ENCODE measurements at places on chromosomes 7 and 10. TPM values are rescaled to one million over a fixed set of nuclear protein-coding genes. Genes with fewer than 3 reads are reported as not detected.
A peak's percentile ranks its signal among the peaks of the same experiment; 100 is the strongest.

The GBX1 gene
- total RNA-seq: 2.4 TPM

The ADCY1 gene
- 13.7 TPM for total RNA-seq

The CNPY4 gene
- total RNA-seq: 27.9 TPM

The EPHB6 gene
- 12.3 TPM for total RNA-seq

The VAX1 gene
- total RNA-seq: 0.23 TPM

The ASZ1 gene
- total RNA-seq: not detected

The BTBD16 gene
- total RNA-seq: not detected

- no peak for DNase-seq
Measured at GRCh38 chr10:14661818-14662217, 112.9 kb downstream of the FAM107B start.

GRCh38 chr10:11742009-11742778 lies at the start of gene ECHDC3:
ECHDC3 (plus strand) TSS chr10:11742382; CDS start chr10:11742577, 195 bp downstream.
- DNase-seq: peak; percentile 26

- DNase-seq: no peak
Measured at GRCh38 chr10:17838080-17838648, 29.0 kb downstream of the MRC1 start.

DNA sequence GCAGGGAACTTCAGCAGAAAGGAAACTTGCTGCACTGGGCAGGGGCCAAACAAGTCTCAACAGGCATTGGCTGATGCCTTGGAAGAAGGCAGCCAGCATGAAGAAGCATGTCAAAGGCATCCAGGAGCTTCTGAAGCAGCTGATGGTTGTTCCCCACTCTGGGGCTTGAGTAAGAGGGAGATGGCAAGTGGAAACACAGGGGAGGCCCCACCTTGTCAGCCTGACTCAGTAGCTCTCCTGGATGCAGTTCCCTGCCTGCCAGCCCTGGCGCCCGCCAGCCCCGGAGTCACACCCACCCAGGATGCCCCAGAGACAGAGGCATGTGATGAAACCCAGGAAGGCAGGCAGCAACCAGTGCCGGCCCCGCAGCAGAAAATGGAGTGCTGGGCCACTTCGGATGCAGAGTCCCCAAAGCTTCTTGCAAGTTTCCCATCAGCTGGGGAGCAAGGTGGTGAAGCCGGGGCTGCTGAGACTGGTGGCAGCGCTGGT lies 96.5 kb downstream of the TACC2 start:
- DNase-seq: no peak

DNA sequence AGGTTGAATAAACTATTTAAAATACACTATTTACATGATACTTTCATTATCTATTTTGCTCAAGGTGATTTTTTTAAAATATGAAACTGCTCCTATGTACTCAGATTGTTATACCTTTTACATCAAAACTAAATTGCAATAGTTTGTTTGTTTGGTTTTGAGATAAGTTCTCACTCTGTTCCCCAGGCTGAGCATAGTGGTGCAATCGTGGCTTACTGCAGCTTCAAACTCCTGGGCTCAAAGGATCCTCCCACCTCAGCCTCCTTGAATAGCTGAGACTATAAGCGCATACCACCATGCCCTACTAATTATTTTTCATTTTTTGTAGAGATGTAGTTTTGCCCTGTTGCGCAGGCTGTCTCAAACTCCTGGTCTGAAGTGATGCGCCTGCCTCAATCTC lies 12.7 kb downstream of the TAS2R60 start:
- no peak for DNase-seq

DNA sequence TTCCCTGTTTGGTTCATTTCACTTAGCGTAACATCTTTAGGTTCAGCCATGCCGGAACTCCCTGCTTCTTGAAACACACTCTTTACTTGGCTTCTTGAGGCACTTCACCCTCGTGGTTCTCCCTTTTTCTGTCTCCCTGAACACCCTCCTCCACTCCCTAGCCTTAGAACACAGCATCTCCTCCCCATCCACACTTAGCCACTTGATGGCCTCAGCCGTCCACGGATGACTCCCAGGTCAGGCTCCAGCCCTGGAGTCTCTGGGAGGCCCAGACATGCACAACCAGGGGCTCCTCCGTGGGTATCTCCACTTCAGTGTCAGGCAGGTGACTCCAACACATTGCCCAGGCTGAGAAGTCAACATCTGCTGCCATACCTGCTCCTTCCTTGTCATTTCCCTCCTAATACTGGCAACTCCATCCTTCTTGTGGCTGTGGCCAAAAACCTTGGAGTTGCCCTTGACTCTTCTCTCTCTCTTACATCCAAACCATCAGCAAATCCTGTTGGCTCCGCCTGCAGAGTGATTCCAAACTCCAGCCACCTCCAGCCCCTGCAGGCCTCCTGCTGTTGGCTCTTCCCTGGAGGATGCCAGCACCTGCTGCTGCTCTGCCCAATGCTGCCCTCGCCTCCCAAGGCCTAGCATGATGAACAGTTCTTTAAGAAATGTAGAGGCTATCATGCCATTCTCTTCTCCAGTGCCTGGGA lies 8.4 kb upstream of the INMT start:
- no peak for DNase-seq

DNA sequence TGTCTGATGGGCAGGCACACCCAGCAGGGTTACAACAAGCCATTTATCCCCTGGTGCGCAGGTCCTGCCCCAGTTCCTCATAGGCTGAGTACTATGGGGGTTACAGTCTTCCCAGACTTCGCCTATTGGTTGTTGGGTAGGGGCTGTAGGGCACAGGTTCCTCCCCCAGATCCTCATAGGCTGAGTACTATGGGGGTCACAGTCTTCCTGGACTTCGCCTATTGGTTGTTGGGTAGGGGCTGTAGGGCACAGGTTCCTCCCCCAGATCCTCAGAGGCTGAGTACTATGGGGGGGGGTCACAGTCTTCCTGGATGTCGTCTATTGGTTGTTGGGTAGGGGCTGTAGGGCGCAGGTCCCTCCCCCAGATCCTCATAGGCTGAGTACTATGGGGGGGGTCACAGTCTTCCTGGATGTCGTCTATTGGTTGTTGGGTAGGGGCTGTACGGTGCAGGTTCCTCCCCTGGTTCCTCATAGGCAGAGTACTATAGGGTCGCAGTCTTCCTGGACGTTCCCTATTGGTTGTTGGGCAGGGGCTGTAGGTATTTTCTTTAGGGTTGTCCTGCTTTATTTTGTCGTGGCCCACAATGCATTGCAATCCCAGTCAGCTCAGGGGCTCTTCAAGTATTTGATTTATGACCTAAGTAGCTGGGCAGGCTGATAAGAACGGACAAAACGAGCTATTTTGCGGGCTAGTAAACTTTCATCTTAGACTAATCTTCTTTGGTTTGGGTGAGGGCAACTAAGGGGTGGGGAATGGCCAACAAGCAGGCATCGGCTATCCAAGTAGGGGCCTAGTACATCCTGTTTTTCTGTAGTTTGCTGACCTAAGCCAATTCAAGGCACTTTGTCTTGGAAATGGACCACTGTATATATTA lies 3.4 kb downstream of the LRRC27 start:
- no peak for DNase-seq

Measured in neural crest cell (in vitro differentiated cells).